ENCODE measurements at places on chromosomes 6 and 20. TPM values are rescaled to one million over a fixed set of nuclear protein-coding genes. Genes with fewer than 3 reads are reported as not detected.

DNA sequence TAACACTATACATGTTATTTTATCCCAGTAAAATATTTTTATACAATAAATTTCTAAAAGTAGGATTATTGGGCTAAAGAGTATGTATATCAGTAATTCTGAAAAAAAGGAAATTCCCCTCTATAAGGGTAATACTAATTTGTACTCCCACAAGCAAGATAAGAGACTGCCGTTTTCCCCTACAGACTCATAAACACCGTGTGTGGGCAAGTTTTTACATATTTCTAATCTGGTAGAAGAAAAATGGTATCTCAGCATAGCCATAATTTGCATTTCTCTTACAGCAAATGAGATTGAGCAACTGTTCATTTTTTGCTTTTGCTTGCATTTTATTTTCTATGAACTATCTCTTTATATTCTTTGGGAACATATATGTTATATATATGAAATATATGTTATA, 26.0 kb upstream of the MYMX start:
- no peak for DNase-seq

GRCh38 chr6:163529605-163530004, 115.1 kb downstream of the QKI start:
- DNase-seq, result no peak

GRCh38 chr6:4125933-4126864, 9.2 kb downstream of the ECI2 start:
- DNase-seq, result peak; percentile 43

Gene SAMD3
- total RNA-seq, result not detected

Measured in HT-29 (cell line).